Activated naive CD4-positive, alpha-beta T cell (primary cell): ENCODE measurements at places on chromosomes 2 and 18.

- DNase-seq, result no peak
Measured at GRCh38 chr2:72113847-72114692, 33.6 kb downstream of the CYP26B1 start.

DNA sequence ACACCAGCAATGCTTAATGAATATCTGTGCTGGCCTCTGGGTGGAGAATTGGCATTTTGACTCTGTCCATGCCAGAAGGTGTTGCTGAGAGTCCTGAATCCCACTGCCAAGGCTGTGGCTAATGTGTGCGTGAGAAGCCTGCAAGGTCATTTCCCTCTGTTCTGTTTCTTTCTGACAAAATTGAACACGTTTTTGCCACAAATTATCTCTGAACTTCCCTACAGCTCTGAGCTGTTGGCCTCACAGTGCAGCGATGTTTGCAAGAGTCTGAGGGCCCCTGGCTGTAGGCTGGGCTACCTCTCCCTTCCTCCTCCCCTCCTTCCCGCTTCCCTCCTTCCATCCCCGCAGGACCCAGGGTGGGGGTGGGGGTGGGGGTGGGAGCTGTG lies 154.1 kb upstream of the HS6ST1 start:
- DNase-seq, result no peak

DNA sequence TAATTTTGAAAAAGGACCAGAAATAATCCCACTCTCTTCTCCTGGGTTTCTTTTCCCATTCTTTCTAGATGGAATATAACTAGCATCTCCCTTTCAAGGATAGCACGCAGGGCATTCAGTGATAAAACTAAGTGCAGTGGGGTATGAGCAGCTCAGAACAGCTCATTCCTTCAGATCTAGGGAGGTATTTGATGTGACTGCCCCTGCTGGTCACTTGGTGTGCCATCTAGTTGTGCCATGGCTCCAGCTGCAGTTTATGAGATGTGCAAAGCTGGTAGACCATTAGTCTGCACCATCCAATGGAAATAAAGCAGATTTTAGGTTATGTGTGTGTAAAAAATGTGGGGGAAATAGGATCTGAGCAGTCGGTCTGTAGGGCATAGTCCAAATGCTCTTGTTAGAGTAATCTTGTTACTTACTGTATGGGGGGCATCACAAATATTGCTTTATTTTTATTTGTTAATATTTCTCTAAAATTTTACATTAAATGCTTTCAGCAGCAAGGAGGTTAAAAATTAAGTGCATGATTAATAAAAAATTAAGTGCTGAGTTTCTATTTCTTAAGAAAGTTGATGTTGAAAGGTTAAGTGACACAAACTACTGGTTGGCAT lies 38.9 kb downstream of the CTAGE1 start:
- DNase-seq, result no peak

DNA sequence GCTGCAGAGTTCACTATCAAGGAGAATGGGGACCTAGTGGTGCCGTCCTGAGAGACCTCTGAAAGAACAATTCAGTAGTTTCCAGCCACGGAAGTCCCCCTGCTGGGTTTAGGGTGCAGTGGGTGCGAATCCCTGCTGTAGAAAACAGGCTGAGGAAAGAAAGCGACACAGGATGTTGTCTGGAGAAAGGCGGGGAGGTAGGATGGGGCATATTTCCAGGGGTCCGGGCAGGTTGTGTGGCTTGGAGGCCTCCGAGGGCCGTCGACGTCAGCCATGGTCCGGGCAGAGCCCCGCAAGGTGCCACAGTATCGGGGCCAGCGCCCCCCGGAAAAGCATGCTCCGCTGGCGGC lies 807 bp upstream of the CREB1 start:
- peak; percentile 40 for DNase-seq

DNA sequence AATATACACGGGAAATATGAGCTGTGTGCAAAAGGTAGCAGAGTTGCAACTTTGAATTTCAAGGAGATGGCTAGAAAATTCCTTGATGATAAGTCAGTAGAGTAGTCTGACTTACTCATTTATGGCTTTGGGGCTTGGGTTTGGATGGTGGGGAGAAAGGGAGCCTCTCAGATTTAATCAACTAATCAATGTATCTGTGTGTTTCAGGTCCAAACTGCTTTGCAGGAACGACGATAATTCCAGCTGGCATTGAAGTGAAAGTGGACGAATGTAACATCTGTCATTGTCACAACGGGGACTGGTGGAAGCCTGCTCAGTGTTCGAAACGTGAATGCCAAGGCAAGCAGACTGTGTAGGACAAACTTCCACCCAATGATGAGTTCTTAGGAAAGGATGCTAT lies 164.6 kb downstream of the VWC2L start:
- no peak for DNase-seq

DNA sequence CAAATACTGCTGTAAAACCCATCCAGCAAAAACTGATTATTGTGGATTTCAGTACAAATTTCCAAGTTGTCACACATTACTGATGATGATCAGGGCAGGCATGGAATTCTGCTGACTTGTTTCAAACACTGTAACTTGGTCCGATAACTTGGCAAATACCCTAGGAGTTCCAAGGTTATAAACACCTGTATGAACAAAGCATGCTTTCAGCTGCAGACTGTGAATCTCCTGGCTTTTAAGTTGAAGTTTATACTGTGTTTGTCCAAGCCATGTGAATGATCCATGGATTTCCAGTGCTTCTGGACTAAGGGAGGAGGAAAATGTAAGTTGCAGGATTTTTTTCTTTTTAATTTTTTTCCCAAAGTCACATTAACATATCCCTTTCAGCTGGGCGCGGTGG lies 70.0 kb upstream of the SLC25A52 start:
- DNase-seq, result no peak

DNA sequence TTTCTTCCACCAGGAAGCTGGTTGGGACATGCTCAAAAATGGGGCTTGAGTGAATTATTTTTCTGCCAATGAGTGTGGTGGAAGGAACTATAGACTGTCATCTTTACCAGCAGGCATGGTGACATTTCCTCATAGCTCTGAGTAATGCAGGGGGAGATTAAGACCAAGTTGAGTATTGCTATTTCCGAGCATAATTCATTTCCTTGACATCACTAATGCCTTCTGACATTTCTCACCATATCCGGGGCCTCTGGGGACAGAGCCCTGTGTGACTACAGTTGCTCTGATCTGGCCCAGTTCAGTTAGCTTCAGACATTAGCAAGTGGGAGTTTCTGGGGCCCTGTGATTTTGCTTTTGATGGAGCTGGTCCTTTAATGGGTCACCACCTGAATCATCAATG lies 410.4 kb downstream of the MEIS1 start:
- DNase-seq, result no peak

DNA sequence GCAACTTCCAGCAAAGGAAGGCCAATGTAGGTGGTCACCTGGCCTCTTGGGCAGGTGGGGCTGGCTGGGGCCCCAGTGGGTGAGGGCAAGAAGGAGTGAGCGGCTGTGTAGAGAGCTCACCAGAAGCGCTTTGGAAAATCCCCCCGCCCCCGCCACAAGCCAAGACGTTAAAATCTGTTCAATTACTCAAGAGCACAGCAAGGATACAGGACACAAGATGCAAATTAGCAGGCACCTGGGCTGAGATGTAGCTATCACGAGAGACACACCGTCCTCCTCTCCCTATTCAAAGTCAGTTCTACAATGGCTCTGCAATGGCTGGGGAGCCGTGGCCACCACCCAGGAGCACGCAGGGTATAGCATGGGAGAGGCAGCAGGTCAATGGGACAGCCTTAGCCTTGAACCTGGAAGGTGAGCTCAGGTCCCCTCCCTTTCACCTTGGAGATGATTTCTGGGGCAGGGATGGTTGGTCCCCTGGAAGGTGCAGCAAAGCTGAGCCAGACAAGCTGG lies 38.5 kb upstream of the GPR17 start:
- no peak for DNase-seq

DNA sequence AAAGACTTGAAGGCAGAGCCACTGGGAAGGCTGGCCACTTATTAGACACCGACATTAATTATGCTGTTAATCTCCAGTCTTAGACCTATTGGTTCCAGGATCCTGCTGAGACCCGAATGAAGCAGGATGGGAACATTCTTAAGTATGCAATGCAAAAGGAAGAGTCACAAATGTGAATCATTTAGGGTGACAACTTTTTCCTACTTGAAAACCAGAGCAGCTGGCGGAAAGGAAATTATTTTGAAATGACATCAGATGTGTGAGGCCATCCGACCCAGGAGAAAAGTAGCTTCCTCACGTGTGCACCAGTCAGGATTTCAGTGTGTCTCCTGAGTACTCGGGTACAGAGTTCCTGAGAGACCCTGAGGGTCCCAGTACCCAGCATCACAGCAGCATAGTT lies 222.9 kb upstream of the NCKAP5 start:
- DNase-seq, result no peak

DNA sequence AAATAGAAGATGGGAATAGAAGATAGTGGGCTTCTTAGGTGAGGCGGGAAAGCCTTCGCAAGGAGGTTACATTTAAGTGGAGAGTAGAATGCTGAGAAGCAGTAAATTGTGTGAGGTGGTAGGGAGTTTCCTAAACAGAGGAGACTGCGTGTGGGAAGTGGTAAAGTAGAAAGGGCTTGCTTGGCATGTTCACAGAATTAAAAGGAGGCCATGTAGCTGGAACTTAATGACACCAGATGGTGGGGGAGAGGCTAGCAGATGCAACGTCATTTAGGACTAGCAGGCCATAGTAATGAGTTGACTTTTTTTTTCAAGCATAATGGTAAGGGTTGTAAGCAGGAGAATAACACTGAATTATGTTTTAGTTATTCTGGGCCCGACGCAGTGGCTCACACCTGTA lies 13.0 kb upstream of the RTN4 start:
- DNase-seq, result no peak

DNA sequence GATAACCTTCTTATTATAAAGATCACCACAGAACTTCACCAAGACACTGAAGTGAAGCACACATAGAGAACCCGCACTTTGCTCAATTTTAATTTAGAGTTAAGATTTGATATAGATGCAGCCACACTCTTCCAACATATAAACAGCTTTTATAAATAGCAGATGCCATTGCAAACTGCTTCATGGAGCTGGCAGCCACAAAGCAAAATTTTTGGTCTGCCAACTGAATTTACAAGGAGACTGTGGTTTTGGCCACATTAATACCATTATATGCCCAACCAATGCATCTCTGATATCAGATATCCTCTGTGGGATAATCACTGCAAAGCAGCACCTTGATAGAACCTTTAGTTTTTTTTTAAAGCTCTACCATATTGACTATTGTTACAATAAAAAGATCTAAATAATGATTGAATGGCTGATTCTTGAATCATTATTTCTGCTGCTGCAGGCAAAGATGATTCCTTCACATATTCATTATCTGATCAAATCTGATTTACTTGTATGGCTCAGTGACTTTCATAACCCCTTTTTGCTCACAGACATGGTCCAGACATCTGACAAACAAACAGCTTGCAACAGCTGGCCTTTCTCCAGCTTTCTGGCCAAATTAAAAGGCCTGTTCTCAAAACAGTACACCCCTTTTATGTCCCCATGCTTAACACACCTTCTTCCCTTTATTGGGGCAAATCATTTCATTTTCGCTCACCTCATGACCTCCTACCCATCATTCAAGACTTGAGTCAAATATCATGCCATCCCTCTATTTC lies 88.4 kb downstream of the METTL4 start:
- no peak for DNase-seq

GRCh38 chr18:62183578-62184195 lies 3.2 kb downstream of the PIGN start:
- DNase-seq, result no peak

DNA sequence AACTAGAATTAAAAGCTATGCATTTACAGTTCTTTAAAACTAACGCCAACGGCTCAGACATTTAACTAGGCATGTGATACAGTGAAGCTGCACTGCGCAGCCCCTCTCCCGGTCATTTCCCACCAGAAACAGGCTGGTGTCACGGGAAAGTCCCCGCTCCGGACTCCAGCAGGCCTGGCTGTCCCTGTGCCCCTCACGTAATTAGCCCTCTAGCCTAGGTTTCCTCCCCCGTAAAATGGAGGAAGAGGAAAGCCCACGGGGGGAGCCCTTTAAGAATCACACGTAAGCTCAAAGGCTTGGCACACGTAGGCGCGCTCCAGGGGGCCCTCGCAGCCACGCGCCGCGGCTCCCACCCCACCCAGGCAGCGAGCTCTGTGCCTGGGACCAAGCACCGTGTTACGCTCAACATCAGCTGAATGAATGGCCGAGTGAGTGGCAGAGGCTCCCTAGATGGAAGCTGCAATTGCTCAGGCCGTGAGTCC lies 48.0 kb downstream of the KCNIP3 start:
- DNase-seq, result no peak

DNA sequence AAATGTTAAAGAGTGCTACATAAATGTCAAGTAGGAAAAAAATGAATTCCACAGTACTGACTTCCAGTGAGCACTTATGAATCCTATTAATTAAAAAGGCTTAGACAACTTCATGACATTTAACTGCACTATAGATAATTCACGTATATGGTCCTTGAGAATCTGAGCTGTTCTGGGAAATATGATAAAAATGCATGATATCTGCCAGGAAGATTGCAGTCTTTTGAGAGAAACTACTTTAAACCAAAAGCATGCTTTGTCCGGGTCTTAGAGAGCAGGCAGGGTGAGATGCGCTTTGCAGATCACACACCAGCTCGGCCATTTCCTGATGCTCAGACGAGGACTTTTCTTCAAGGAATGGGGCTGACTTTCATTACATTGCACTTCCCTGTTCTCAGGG lies 42.6 kb downstream of the CMPK2 start:
- no peak for DNase-seq

- DNase-seq, result no peak
Measured at GRCh38 chr2:54471221-54471711, 15.1 kb downstream of the SPTBN1 start.

DNA sequence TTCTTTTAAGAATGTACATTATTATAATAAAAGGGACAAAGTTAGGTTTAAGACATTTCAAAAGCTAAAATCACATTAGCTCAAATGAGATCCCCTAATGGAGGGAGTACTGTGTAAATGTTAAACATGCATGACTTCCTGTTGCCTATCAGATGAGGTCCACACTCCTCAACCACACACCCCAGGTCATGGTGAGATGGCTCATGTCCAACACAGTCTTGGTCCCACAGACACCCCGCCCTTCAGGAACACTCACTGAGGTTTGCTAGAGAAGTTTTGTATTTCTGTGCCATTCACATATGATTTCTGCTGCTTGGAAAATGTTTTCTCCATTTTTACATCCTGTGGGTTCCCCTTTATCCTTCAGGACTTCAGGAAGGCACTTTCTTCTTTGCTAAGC lies 491.0 kb downstream of the SOX11 start:
- no peak for DNase-seq

- DNase-seq, result no peak
Measured at GRCh38 chr2:129748653-129749052, 230.8 kb upstream of the RAB6C start.

- no peak for DNase-seq
Measured at GRCh38 chr18:68172842-68173549, 541.9 kb downstream of the TMX3 start.

DNA sequence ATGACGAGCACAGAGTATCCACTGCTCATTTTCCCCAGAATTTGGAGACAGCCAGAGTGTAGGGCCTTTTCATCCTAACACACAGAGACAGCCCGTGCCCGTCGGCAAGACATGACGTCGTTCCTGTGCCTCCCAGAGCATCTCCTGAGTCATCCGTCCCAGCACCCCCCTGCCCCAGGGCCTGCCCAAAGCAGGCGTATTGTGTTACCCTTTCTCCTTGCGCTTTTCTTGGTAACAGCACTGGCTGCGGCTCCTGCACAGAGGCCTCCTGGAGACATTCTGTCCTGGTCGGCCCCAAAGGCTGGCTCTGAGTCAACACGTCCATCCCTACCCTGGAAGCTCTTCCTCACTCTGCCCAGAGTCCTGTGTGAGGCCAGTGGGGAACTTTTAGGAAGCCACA lies 217.1 kb downstream of the KLHL29 start:
- no peak for DNase-seq

GRCh38 chr2:173829727-173830126 lies 135.4 kb downstream of the SP3 start:
- no peak for DNase-seq
